ENCODE measurements at places on chromosomes 3 and 15.

DNA sequence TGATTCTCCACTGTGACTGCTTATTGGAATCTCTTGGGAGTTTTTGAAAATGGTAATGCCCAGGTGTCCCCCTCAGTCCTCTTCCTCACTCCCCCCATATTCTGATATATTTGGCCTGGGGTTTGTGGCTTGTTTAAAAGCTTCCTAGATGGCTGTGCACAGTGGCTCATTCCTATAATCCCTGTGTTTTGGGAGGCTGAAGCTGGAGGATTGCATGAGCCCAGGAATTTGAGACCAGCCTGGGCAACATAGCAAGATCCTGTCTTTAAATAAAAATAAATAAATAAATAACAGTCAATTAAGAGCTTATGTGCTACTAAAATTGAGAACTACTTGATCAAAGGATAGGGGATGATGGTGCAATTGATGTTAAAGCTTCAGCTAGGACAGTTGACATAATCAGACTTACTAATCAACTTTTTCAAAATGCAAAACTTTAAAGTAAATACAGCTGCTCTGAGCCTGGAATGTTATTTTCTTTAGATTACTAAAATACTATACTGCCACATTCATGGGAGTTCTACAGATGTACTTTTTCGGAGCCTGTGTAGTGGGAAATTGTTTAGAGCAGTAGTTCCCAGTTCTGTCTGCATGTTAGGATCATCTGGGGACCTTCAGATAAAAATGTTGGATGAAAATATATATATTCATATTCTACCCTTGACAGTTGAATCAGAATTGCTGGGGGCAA, 33.4 kb downstream of the ARIH1 start:
- DNase-seq = no peak

- no peak for DNase-seq
These were observed 18.3 kb downstream of the RGMA start for GRCh38 chr15:93070551-93071296.

- no peak for DNase-seq
These were observed 269.4 kb upstream of the RBMS3 start for GRCh38 chr3:29011441-29011840.

DNA sequence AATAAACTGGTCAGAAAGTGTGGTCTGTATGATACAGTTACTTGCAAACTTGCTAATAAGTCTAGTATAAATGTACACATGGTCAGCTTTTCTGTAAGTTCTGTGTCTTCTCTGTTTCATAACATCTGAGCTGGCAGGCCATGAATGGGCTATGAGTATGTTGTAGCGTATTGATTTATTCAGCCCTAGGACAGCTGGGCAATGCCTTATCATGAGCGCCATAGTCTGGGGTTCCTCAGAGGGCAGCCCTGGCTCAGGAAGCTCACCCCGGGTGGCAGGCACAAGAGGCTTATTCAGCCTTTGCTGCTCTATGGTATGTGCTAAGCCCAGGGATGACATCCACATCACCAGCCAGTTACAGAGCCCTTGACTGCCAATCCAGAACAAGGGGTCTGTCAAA, 50.7 kb upstream of the CCR2 start:
- no peak for DNase-seq

DNA sequence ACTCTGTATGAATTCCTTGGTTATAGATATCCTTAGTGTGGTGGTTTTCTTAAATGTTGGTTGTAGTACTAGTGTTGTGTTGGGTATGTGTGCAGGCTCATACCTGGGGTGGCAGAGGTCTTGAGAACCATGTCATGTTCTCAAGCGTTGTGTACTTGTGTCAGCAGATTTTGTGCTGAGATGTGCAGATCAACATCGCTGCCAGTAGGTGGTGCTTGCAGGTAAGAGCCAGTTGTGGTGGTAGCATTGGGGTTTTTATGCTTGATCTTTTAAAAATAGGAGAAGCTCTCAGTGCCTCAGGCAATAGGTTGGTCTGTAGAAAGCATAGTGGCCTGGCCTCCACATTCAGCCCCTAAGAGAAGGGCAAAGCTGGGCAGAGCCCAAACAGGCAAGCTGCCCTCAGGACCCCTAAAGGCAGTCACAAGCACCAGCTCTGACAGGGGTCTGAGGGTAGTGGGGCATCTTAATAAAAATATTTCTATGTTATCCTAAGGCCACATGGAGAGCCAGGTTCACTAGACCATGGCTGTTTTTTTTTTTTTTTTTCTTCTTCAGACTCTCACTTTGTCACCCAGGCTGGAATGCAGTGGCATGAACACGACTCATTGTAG, 164.0 kb downstream of the IL20RB start:
- no peak for DNase-seq

DNA sequence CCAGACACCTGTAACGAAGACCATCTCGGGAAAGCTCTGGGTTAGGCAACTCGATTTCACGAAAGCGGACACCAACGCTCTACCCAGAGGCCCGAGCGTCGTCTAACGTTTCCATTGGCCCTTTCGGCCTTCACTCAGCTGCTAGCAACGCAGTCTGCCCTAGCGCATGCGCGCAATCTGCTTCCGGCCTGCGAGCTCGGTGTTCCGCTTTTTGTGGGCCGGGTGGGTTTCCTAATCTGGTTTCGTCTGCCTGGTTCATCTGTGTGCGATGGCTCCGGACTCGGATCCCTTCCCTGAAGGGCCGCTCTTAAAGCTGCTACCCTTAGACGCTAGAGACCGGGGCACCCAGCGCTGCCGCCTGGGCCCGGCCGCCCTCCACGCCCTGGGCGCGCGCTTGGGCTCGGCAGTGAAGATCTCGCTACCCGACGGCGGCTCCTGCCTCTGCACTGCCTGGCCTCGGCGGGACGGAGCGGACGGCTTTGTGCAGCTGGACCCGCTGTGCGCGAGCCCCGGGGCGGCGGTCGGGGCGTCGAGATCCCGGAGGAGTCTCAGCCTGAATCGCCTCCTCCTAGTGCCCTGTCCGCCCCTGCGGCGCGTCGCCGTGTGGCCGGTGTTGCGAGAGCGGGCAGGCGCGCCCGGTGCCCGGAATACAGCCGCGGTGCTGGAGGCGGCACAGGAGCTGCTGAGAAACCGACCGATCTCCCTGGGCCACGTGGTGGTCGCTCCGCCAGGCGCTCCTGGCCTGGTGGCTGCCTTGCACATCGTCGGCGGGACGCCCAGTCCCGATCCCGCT, 24.0 kb upstream of the GATM start:
- peak; percentile 97 for DNase-seq

Data from CD4-positive, alpha-beta T cell treated with Interleukin-15 for 4 hours (primary cell).